Stimulated activated CD8-positive, alpha-beta memory T cell treated with anti-CD3 and anti-CD28 coated beads, Interleukin-7, amount 100 ng/mL, for 1 hour (primary cell): ENCODE measurements at places on chromosomes 5 and 9.

DNA sequence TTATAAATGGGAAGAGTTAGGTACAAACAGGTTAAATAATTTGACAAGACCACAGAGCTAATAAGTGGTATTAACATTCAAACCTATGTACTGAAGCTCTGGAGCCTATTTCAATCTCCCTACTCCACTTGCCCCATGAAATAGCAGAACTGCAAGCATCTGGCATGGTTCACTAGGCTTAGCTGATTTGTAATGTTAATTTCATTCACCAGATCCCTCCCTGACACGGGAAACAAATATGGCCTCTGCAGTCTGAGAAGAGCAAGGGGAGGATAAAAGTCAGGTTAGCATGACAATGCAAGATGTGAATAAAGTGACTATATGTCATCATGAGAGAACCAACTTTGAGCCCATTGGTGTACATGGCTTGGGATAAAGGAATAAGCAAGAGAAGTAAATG is 428.8 kb downstream of the BRINP1 start:
- no peak for DNase-seq

GRCh38 chr5:166535641-166536040 is 1755.8 kb upstream of the WWC1 start:
- DNase-seq, result no peak

GRCh38 chr9:127846443-127847177 is 7.8 kb downstream of the ENG start:
- no peak for DNase-seq

GRCh38 chr5:134642931-134643530 is 5.6 kb upstream of the SEC24A start:
- DNase-seq, result no peak

GRCh38 chr5:179417016-179417415 is 71.8 kb upstream of the ADAMTS2 start:
- DNase-seq, result no peak

DNA sequence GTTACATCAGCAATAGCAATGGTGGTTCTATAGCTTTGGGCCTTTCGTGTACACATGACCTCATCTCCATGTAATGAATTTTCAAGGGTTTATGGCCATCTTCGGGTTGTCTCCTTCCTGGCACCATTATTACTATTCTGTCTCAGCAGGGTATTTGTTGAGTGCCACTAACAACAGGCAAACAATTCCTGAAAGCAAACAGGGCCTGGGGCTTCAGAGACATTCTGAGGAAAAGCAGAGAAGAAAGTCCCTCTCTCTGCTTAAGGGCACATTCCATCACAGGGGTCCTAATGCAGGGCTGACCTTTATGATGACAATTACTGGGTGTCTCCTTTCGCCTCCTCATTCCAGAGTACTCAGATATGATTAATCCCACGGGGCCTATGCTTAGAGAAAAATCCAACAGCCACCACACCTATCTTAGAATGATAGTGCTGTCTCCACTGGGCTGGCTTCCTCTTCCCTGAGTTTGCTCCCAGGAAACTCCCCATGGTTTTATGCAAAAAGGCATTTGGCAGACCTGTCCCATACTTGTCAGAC is 540.2 kb upstream of the ZNF462 start:
- DNase-seq, result no peak

DNA sequence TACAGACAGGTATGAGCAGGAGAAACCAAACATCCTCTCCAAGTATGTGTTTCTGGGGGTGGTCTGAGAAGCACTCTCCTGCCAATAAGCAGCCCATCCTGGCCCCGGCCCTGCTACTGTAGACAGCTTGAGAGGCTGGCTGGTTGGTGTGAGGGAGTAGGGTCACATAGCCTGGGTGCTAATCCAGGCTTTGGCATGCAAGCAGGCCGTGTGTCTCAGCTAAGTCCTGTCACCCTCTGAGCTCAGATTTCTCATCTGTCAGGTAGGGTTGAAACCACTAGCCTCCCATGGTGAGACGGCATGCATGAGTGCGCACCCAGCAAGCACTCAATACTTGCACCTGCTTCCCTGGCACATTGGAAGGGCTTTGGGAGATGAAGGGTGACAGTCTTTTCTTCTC is 49.8 kb upstream of the PHYKPL start:
- DNase-seq, result no peak

GRCh38 chr5:65769539-65769938 is 47.5 kb downstream of the NLN start:
- no peak for DNase-seq

DNA sequence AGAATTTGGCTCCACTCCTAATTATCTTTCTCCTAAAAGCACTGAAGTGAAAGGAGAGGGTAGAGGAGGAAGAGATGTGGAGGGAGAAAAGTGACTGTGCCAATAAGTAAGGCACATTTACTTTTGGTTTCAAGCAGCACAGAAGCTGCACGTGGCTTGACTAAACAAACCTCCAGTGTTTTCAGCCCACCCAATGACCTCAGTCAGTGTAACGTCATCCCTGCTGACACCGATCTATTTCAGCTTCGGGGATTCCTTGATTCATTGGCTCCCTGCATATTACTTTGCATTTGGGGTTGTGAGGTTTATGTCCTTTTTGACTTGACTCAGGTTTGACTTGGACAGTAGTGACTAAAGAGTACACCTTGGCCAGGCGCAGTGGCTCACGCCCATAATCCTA is 35.6 kb upstream of the NIM1K start:
- DNase-seq, result no peak

- no peak for DNase-seq
Measured at GRCh38 chr5:87541033-87541432, 128.3 kb upstream of the CCNH start.

GRCh38 chr9:125985142-125985997 is 238.2 kb downstream of the PBX3 start:
- DNase-seq, result no peak

DNA sequence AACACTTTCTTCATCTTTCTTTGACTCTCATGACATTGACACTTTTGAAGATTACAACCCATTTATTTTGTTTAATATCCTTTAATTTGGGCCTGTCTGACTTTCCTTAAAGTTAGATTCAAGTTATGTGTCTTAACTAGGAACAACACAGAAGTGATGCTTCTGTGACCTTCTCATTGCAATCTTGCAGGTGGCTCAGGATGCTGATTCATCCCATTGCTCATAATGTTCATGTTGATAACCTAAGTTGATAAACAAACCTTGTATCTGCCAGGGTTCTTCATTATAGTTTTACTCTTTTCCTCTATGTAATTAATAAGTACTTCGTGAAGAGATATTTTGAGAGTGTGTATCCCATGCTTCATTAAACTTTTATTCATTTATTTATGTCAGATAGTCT is 107.2 kb upstream of the SHB start:
- no peak for DNase-seq

- no peak for DNase-seq
Measured at GRCh38 chr5:17619354-17619753, 9.2 kb downstream of the TAF11L12 start.

DNA sequence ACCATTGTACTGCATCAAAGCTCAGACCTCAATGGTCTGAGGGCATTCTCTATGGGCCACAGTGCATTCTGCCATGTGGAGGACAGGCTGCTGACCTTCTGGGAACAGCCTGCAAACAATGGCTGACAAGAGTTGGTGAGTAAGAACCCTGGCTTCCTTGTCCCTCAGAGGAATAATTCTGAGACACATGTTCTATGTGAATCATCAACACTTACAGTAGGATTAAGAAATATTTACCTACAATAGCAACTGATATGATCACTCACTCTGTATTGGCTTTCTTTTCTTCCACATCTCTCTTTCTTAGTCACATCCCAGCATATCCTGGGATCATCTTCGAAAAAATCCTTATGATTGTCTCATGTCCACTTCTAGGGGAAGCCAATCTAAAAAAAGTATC is 306.5 kb upstream of the ITGA1 start:
- DNase-seq, result no peak

GRCh38 chr9:98083566-98084183 is 27.1 kb downstream of the NANS start:
- DNase-seq, result no peak

GRCh38 chr9:137270929-137271695 is 6.4 kb upstream of the TOR4A start:
- no peak for DNase-seq

DNA sequence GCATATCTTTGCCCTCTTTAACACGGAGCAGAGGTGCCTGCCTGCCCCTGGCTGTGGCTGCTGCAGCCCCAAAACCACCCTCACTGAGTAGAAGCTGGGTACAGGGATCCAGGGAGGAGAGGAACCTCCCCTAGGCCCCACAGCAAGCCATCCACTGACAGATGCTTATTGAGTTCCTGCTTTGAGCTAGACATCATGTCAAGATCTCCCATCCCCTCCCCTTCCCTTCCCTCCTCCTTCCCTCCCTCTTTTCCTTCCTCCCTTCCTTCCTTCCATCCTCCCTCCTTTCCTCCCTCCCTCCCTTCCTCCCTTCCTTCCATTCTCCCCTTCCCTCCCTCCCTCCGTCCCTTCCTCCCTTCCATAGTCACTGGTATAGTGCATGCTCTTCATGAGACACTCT is 29.3 kb downstream of the GOLGA2 start:
- DNase-seq, result no peak

DNA sequence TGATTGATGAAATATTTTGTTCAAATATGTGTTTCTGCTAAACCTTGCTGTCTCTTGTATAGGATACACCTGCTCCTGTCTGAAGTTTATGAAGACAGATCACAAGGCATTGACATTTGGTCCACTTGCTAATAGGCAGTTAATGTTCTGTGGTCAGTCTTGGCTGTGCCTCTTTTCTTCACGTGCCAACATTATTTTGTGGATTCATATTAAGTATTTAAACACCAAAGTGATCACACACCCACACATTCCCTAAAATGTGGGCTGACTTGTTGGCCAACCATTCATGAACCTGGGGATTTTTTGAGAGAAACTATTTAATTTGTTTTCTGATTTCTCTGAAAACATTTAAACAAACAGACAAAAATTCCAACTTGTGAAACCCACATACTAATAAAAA is 33.7 kb downstream of the ZNF462 start:
- no peak for DNase-seq

GRCh38 chr5:116002116-116002906 is 30.0 kb upstream of the ARL14EPL start:
- no peak for DNase-seq

- DNase-seq, result no peak
Measured at GRCh38 chr9:124102363-124102762, 90.8 kb downstream of the LHX2 start.

- DNase-seq, result no peak
Measured at GRCh38 chr9:136371533-136371880, 2.0 kb downstream of the CARD9 start.

- peak; percentile 59 for DNase-seq
Measured at GRCh38 chr9:96655198-96655851, at the start of gene PRXL2C. PRXL2C (minus strand) TSS chr9:96655317; CDS start chr9:96655281, 36 bp downstream.

GRCh38 chr9:23663946-23664345 is 162.1 kb downstream of the ELAVL2 start:
- no peak for DNase-seq

GRCh38 chr9:100466171-100466828 is 6.6 kb upstream of the TMEFF1 start:
- no peak for DNase-seq

DNA sequence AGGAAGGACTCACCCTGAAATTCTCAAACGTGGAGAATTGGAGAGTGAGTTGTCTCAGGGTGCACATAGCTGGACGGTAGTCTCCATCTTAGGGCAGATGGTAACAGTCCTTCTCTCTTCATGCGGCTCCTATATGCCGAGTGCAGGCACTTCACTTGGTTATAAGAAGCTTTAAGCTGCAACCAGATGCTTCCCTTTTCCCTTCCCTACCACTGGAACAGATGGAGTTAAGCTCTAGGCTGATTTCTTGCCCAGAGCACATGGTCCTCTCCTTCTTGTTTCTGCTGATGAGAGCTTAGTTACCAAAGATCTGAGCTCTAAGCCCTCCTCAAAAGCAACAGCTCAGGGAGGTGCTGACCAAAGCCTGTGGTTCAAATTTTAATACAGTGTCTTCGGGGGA is 355.7 kb downstream of the ARHGEF28 start:
- DNase-seq, result no peak

DNA sequence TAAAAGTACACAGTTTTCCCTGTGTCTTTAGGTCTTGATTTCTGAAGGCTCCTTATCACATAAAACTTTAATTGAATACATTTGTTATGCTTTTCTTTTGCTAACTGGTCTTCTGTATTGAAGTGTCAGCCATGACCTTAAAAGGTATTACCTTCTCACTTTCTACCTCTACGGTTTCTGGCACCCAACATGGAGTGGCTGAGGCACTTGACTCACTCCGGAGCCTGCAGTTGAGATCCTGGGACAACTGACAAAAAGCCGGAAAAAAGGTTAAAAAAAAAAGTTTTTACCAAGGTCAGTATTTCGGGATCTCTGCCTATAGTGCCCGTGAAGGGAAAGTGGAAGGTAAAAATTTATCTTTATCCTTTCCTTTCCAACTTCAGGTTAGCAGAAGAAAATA is 197.0 kb downstream of the ARRDC3 start:
- no peak for DNase-seq

DNA sequence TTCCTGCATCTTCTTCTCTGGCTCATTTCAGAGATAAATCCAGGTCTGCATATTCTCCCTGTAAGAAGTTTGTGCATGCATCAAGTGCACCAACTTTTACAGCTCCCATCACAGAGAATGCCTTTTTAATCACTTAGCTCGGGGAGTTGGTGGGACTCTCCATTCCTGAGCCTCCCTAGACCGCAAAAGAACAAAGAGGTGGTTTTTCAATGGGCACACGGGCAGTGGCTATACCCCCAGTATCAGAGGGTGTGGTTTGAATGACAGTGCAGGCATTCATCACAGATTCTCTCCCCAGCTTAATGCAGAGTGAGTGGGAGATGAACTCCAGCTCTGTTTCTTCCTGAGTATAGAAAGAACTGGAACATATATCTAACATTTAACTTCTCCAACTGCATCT is 264.7 kb upstream of the NR4A3 start:
- no peak for DNase-seq

- DNase-seq, result no peak
Measured at GRCh38 chr5:180105827-180106312, 34.3 kb upstream of the RNF130 start.

DNA sequence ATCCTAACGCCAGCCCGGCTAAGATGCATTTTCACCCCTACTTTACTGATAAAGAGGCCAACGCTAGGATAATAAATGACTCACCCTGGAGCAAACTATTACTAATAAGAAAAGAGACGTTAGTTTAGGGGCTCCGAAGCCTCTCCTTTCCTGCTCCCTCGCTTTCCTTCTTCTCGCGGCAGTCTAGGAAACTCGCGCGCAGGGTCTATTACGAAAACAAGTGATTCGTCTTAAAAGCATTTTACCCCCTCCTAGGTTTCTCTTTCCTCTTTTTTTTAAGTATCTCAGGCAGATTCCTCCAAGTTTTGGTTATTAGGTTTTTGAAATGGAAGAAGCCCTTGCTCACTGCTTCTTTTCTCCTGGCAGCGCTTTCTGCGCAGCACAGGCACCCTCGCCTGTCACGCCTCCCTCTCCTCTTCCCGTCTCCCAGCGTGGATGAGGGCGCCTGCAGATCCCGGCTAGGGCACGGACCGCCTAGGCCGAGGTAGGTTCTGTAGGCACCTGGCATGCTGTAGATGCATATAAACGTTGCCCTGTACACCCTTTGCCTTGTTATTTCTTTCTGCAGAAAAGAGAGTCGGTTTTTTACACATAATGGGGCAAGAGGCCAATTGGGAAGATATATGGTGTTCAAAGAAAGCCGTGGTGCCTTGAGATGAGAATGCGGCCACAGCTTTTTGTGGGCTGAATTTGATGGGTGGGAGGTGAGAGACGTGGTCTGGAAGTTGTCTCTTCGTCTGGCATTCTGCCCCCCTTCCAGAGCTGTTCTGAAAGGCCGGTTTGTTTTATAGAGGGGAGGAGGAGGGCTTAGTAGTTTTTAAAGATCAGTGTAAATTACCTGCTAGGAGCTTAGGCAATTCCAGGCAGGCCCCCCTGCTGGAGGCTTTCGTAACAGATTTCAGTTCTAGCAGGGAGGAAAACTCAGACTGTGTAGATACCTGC is 983 bp downstream of the GCNT1 start:
- no peak for DNase-seq
